ENCODE measurements at places on chromosomes 11 and 22. TPM values are rescaled to one million over a fixed set of nuclear protein-coding genes. Genes with fewer than 3 reads are reported as not detected.

OR52H1 gene
- total RNA-seq = 0.91 TPM

ST14 gene
- not detected for total RNA-seq

CARNS1 gene
- 0.59 TPM for total RNA-seq

ZBTB16 gene
- total RNA-seq = under 0.01 TPM

FOLR2 gene
- not detected for total RNA-seq

GRAMD4 gene
- 70.6 TPM for total RNA-seq

CADM1 gene
- 5.5 TPM for total RNA-seq

OLFML1 gene
- 3.4 TPM for total RNA-seq

MPPED1 gene
- not detected for total RNA-seq

CABP4 gene
- not detected for total RNA-seq

TST gene
- total RNA-seq = 16.2 TPM

GGTLC2 gene
- total RNA-seq = not detected

SAA2 gene
- 40.6 TPM for total RNA-seq

OR51G1 gene
- not detected for total RNA-seq

MYO7A gene
- 0.13 TPM for total RNA-seq

RFPL1 gene
- total RNA-seq = not detected

SPTBN2 gene
- total RNA-seq = 4.6 TPM

TBX10 gene
- not detected for total RNA-seq

POU2F3 gene
- total RNA-seq = 0.03 TPM

SIK3 gene
- 24.5 TPM for total RNA-seq

BDNF gene
- 44.0 TPM for total RNA-seq

PGAP2 gene
- 12.9 TPM for total RNA-seq

UBQLNL gene
- total RNA-seq = 0.23 TPM

Measured in smooth muscle cell of the pulmonary artery (primary cell).